HTR-8/SVneo (cell line): ENCODE measurements at places on chromosomes 7 and 10.

- DNase-seq, result no peak
Observed at GRCh38 chr10:127024685-127025435, 119.6 kb downstream of the DOCK1 start.

- DNase-seq, result peak; percentile 35
Observed at GRCh38 chr10:90751107-90751997, 106.5 kb downstream of the HTR7 start.

- no peak for DNase-seq
Observed at GRCh38 chr7:84510505-84510904, 315.9 kb upstream of the SEMA3A start.

- DNase-seq, result no peak
Observed at GRCh38 chr7:78189762-78190161, 391.2 kb downstream of the PHTF2 start.

- DNase-seq, result no peak
Observed at GRCh38 chr10:128067691-128068397, 58.4 kb downstream of the MKI67 start.

GRCh38 chr7:42248579-42248978, 11.6 kb upstream of the GLI3 start:
- no peak for DNase-seq

DNA sequence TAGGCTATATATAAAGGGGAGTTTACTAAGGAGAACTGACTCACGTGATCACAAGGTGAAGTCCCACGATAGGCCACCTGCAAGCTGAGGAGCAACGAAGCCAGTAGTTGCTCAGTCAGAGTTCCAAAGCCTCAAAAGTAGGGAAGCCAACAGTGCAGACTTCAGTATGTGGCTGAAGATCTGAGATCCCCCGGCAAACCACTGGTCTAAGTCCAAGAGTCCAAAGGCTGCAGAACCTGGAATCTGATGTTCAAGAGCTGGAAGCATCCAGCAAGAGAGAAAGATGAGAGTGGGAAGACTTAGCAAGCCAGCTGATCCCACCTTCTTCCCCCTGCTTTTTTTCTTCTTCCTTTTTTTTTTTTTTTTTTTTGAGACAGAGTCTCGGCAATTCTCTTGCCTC, 27.0 kb upstream of the GSDME start:
- no peak for DNase-seq

GRCh38 chr7:98571986-98572385, 45.1 kb upstream of the NPTX2 start:
- DNase-seq, result no peak
